Stimulated activated effector memory CD8-positive, alpha-beta T cell treated with anti-CD3 and anti-CD28 coated beads, Interleukin-12 subunit alpha, Interleukin-12 subunit beta, amount 100 ng/mL, for 72 hours (primary cell): ENCODE measurements at places on chromosomes 1 and 21.

- no peak for DNase-seq
Measured at GRCh38 chr1:9201401-9202239, 33.0 kb upstream of the H6PD start.

DNA sequence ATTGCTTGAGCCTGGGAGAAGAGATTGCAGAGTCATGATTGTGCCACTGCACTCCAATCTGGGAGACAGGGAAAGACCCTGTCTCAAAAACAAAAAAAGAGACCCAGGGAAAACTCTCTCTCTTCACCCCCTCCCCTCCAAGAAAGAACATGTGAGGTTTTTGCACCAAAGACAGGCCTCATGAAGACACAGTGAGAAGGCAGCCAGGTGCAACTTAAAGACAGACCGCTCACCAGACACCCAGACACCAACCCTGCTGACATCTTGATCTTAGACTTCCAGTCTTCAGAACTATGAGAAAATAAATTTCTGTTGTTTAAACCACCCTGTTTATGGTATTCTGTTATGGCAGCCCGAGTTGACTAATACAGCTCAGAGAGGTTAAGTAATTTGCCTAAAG lies 13.3 kb upstream of the LRRC8D start:
- no peak for DNase-seq

DNA sequence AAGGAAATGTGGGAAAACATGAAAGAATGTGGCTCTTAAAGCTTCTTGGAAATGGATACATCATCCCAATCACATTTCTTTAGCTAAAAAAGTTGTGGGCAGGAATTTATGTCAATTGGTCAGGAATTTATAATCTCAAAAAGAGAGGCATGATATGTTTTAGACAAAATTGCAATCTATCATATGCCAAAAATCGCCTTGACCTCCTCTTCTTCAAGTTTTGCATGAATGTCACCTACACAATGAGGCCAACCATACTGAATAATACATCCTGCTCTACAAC lies 42.4 kb downstream of the ATP6V1G3 start:
- DNase-seq = no peak

DNA sequence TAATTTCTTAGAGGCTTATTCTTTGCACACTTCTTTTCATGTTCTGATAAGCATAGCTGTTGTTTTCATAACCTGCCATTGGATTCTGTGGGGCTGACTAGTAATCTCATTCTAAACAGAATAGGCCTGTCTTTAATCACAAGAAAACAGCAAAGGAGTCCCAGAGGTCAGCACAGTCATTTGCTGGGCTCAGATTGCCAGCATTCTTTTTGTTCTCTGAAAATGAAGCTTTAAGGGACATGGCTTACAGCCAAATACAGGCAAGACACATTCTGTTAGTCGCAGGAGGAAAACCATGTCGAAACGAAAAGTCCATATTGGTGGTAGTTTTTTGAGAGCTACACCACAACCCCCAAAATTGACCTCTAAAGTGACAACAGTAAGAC lies 75.0 kb downstream of the MRPS6 start:
- no peak for DNase-seq

- DNase-seq = peak; percentile 17
Measured at GRCh38 chr1:207499573-207499972, 3.6 kb downstream of the CR1 start.

GRCh38 chr1:10857687-10858086 lies 61.2 kb upstream of the CASZ1 start:
- DNase-seq = no peak

DNA sequence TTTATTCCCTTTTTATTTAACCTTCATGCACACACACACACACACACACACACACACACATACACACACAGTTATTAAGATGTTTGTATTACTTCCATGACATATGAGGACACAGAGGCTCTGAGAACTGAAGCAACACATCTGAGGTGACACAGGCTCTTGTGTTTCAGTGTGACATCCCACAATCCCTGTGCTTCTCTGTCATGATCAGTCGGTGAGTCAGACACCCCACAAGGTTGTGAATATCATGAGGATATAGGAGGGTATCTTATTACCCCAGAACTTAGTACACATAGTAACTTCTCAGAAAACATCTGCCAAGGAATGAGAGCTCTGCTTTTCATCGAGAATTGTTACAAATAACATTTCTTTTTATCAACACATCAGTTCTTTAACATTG lies 459.3 kb downstream of the PLPP3 start:
- no peak for DNase-seq

DNA sequence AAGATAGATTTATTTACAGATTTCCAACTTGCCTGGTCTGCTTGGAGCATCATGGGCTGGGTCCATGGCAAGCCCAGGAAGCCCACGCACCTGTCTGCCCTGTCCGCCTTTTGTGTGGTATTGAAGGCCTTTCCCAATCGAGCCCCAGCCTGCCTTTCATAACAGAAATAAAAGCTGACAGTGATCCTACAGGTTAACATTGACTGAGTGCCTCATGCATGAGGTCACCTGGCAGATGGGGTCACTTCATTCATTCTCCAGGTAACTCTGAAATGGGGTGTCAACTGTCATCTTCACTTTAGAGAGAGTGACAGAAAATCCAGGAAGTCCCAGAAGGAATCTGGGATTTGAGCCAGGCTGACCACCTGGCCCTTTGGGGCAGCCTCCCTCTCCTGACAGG lies 36.3 kb upstream of the CASZ1 start:
- DNase-seq = no peak

DNA sequence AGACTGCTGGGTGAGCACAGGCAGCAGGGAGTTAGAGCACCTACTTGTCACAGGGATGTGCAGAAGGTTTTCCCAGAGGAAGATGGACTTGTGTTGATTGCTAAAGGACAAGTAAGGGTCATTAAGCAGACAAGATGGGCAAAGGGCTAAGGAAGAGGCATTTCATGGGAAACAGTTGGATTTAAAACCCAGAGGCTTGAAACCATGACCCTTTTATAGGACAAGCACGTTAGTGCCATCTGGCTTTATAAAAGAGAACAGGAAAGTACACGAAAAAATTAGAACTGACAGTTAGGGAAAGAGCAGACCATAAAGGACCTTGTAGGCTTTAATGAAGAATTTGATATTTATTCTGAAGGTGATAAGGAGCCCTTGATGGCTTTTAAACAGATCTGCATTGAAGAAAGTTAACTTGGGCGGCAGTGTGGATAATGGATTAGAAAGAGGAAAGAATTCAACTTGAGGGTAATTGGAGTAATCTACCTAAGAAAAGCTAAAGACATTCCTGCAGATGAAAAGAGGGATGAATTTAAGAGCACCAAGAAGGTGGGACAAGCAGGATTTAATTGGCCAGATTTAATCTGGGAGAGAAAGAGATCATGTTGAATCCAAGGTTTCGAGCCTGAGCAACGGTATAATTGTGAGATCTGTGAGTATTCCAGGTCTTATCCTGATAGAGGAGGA lies 68.6 kb downstream of the ZC3H11B start:
- DNase-seq = no peak

GRCh38 chr1:79848316-79848715 lies 841.8 kb upstream of the ADGRL4 start:
- DNase-seq = no peak

- DNase-seq = peak; percentile 92
Measured at GRCh38 chr1:32351399-32352238, 10.7 kb downstream of the FAM229A start.

DNA sequence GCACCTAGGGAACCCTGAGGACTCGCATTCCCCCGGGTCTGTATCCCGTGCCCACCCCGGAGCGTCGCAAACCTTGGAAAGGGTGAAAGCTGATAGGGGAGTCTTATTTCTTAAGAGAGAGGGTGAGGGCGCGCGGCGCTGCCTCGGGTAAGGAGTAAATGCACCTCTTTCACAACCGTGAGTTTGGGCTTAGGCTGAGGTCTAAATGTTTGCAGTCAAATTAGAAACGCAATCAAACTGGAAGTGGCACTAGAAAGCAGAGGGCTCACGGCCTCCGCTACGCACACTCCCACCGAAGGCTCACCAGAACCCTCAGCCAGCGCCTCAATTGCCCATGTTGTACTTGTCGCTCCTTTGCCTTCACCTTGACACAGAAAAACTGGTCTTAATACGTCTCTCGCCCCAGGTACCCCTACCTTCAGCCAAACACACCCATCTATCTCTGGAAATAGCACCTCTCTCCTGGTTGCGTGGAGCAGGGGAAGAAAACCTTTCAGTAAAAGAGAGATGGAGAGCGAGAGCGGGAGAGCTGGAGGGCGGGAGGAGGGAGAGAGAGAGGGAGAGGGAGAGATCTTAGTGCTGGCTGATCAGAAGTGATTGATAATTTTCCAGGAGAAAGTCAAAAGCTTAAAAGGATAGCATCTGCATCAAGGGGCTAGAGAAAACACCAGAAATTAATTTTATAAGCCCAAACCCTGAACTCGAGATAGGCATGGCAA lies 1.7 kb upstream of the HLX start:
- DNase-seq = no peak

- DNase-seq = no peak
Measured at GRCh38 chr21:35227786-35228185, 178.7 kb upstream of the RUNX1 start.

DNA sequence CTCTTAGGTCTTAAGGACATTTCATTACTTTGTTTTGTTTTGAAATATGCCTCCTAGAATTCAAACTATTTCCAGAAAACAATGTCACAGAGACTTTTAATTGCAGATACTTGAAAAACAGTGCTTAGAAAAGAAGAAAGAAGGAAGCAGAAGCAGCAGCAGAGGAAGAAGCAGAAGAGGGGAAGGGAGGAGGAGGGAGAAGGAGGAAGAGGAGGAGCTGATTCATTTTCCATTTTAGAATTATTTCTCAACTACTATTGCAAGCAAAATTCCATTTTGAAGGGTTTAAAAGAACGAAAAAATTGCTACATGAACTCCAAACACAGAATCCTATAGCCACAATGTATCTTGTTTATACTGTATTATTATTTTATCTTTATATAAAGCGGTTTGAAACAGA lies 13.9 kb downstream of the RC3H1 start:
- no peak for DNase-seq

DNA sequence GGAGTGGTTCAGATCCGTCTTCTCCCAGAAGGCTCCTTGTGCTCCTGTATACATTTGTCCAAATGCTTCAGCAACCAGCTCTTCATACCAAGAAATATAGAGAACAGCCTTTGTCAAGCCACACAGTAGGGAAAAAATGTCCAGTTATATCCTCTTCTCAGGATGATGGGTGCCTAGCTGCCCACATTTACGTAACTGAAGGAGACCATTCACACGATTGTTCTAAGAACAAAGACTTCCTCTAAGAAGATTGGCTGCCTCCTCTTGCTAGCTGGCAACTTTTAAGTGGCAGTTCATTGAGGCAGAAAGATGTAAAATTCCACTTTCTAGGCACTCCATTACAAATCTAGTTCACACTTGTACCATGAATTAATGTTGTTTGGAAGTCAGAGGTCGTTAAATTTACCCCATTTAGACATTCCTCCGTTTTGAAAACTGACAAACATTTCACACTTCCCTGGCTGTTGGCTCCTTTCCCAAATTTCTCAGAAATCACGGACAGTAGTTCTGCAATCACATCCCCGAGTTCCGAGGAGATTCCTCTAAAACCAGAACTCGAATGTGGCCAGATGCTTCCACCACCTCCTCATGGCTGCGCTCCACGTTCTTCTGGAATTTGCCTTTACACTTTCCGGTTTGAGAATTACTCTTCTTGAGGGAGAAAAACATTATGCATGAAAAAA lies 45.6 kb upstream of the CSF1 start:
- DNase-seq = no peak

- no peak for DNase-seq
Measured at GRCh38 chr1:73998348-73998959, 199.5 kb downstream of the LRRIQ3 start.

DNA sequence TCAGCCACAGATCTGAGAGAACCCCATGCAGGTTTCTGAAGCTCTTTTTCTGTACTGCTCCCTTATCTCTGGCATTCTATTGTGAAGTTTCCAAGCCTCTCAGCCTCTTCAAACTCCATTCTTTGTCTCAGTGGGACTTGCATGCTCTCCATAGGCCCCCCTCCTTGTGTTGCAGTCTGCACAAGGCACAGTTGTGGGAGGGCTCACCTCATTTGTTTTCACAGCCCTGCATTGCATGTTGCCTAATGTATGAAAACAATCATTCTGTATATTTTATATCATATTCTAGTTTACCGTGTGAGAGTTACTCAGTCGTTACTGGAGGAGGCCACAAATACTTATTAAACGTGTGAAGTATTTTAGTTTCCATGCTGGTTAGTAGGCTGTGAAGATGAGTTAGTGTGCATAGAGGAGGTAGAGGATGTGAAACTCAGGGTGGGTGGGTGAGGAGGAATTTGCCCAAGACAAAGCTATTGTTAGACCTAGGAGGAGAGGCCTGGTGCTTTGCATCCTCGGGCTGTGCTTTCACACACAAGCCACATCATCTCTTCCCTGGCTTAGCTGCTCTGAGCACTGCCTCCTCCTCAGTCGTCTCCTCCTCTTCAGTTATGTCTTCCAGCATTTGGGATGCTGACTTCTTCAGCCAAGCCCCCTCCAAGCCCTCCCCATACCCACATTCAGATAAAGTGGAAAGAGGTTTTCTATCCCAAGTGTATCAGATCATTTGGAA lies 7.8 kb upstream of the CHI3L2 start:
- peak; percentile 62 for DNase-seq
